ENCODE measurements at places on chromosomes 5 and 9.

DNA sequence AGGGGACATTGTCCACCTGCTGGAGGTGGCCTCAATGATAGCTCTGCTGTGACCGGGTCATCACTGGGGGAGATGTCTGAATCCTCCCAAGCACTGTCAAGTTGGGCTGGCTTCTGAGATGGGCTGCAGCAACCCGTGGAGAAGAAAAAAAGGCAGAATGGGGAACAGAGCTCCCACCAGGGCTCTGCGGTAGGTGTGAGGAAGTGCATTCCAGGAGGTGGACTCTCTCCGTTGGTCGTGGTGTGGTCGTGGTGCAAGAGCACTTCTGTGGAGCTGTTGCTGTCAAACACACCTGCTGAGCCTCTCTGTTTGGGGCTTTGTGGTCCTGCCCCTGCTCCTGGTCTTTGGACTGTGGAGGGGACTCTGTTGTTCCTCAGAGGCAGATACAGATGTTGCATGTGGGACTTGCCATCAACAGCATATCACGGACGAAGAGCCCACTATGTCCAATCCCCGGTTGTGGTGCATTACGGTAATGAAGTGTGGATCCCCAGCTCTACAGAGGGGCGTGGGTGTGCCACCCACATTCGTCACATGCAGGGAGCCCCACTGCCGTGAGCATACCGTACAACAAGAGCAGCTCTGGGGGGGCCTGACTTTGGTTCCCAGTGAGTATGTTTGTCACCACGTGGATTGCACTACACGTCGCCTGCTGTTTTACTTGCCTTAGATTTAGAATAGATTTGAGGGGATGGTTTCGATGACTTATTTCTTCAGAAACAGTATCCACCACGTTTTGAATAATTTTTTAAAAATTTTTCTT, 36.0 kb upstream of the PITX1 start:
- no peak for DNase-seq

DNA sequence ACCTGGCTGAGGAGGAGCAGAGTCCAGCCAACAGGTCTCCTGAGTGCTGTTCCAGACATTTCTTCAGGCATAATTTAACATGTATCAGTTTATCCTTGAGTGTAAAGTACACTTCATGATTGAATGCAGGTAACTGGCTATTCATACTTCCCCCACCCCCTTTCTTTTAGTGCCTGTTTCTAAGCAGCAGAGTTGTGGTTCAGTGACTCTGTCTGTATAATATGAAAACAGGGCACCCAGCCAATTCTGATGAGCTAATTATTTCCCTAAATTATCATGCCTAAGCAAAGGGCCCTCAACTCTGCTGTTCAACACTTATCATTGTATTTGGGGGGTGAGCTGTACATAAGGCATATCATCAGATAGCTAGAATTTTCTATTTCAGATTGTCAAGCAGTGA, 51.9 kb upstream of the ZSWIM6 start:
- DNase-seq, result peak; percentile 83

- DNase-seq, result no peak
These were observed 417.4 kb upstream of the RIOK2 start for GRCh38 chr5:97600486-97600885.

DNA sequence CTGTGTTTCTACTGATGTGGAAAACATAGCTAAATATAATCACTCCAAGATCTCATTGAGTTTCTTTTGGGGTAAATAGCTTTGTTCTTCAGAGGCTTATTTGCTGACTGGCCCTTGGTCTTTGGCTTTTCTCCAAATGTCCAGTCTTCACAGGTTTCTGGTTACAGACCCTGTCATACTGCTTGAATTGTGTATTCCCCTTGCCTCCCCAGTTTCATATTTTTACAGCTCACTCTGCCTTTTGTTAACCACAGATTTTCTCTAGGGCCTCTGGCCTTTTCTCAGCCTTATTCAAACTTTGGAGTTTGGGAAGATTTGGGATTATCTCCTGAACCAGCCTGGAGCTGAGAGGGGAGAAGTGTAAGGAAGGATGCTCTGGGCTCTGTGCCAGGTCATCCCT, 23.9 kb downstream of the ISOC1 start:
- DNase-seq, result no peak

DNA sequence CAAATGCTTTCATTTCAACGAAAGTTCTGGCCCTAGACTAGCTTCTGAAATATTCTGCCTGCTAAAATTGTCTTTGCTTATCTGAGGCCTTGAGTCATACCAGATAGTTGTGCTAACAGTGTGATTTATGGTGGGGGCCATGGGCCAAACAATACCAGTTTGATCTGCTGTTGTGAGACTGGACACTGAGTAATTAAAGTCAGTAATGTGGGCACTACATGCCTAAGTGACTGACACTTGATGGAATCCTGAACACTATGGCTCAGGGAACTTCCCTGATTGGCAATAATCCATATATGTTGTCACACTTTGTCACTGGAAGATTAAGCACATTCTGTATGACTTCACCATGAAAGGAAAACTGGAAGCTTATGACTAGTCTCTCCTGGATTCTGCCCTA, 127.6 kb upstream of the CYLC2 start:
- no peak for DNase-seq

GRCh38 chr5:176670449-176670848, 23.2 kb downstream of the TSPAN17 start:
- DNase-seq, result no peak

DNA sequence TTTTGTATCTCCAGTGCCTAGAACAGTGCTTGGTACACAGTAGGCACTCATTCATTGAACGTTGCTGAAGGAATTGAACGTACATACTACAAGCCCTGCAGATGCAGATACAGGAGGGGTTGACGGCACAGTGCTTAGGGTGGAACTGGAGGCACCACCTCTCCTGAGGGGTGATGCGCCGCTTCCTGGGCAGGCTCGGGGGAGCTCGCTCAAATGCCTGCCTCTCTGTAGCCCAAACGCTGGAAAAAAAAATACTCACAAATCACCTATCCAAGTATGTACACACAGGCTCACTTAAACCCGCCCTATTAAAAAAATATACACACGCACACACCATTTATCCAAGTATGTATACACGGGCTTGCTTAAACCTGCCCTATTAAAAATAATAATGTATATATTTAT, 536 bp upstream of the COMMD10 start:
- DNase-seq, result no peak

GRCh38 chr5:77491783-77492652, at the start of gene WDR41:
Gene WDR41 (minus strand): TSS chr5:77492316. CDS start chr5:77492220, 96 bp downstream.
- DNase-seq, result peak; percentile 64

DNA sequence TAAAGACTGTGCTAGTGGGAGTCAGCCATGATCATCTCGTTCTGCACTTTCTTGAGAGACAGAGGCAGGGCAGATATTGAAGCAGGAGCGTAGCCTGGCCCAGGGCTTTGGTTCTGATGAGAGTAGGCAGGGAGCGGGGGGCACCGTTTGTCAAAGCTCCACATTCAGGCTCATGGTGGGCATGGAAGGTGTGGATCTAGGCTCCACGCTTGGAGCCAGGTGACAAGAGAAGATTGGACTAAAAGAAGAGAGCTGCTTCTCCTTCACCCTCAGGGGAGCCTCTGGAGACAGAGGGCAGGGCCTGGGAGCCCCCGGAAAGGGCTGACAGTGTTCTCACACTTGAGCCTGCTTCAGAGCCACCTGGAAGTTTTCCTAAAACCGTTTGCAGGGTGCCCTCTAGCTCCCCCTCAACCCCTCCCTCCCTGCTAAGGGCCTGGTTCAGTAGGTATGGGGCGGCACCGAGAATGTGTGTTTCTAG, 24.7 kb upstream of the FCN2 start:
- no peak for DNase-seq

- DNase-seq, result no peak
These were observed 405.1 kb upstream of the ADAMTSL1 start for GRCh38 chr9:18068900-18069299.

Data from NCI-H446 treated with DMSO at 0.1 percent for 48 hours (cell line).